ENCODE measurements at places on chromosomes 12 and 14. TPM values are rescaled to one million over a fixed set of nuclear protein-coding genes. Genes with fewer than 3 reads are reported as not detected.

Gene SAMD15
- total RNA-seq = 2.5 TPM

Gene CCNT1
- 31.4 TPM for total RNA-seq

Gene PPFIA2
- 0.96 TPM for total RNA-seq

Gene RERG
- total RNA-seq = 1.1 TPM

Gene LRTM2
- not detected for total RNA-seq

Gene FAM90A1
- 0.28 TPM for total RNA-seq

Gene APOF
- total RNA-seq = not detected

Gene TMEM253
- total RNA-seq = not detected

Gene HHIPL1
- total RNA-seq = 9.3 TPM

Gene TROAP
- 1.1 TPM for total RNA-seq

Gene TRIM9
- total RNA-seq = 0.28 TPM

Gene PTPRQ
- 0.38 TPM for total RNA-seq

Gene APOLD1
- 77.2 TPM for total RNA-seq

Gene ESR2
- under 0.01 TPM for total RNA-seq

Gene EID3
- total RNA-seq = 7.9 TPM

Gene ASPG
- total RNA-seq = not detected

Gene SRRM4
- not detected for total RNA-seq

Gene LMNTD1
- 0.38 TPM for total RNA-seq

Gene MIP
- 0.19 TPM for total RNA-seq

Measured in regular cardiac myocyte (primary cell).